Activated naive CD8-positive, alpha-beta T cell treated with anti-CD3 and anti-CD28 coated beads for 36 hours (primary cell): ENCODE measurements at places on chromosomes 12 and 14. TPM values are rescaled to one million over a fixed set of nuclear protein-coding genes. Genes with fewer than 3 reads are reported as not detected.

DNA sequence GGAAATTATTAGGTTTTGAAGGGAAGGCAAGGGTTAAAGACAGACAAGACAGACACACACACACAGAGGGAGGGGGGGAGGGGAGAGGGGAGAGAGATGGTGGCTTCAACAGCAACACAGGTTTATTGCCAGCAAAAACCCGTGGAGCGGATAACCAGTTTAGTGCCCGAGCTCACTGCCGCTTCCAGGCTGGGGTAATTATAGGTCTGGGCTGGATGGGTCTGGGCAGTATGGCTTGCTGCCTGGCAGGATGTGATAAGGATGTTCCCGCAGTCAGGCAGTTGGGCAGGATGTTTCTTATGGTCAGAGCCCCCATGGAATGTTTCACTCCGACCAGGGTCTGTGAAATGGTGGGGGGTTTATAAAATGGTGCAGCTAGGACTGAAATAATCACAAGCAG lies 4.4 kb upstream of the TDRD9 start:
- DNase-seq, result no peak

DNA sequence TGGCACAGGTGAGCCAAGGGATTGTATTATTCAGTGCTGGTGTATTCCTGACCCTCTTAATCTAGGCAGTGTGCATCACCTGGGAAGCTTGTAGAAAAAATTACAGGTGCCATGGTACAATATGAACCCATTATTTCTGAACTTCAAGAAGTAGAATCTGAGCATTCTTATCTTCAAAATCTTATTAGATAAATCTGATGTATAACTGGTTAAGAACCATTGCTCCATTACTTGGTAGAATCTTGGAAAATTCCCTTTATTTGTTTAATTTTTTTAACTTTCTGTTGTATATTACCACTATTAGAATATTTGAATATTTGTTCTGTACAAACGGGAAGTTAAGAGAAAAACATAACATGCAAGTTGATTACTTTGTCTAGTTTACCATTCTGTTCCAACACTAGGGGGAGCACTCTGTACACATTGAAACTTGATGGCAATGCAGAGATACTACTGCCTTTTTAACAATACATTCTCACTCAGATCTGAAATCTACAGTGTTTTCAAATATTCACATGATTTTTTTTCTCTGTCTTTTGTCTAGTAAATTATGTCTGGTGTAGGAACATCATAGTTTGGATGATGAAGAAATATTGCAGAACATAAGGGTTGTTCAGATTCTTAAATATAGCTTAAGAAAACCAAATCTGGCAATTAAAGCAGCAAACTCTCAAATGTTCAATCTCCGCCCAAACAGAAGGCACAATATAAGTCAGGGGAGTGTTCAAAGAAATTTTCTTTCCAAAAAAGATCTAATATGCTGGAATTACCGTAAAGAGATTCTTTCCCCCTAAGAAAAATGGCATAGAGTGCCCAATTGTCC lies 196.6 kb downstream of the PCNX1 start:
- DNase-seq, result no peak

DNA sequence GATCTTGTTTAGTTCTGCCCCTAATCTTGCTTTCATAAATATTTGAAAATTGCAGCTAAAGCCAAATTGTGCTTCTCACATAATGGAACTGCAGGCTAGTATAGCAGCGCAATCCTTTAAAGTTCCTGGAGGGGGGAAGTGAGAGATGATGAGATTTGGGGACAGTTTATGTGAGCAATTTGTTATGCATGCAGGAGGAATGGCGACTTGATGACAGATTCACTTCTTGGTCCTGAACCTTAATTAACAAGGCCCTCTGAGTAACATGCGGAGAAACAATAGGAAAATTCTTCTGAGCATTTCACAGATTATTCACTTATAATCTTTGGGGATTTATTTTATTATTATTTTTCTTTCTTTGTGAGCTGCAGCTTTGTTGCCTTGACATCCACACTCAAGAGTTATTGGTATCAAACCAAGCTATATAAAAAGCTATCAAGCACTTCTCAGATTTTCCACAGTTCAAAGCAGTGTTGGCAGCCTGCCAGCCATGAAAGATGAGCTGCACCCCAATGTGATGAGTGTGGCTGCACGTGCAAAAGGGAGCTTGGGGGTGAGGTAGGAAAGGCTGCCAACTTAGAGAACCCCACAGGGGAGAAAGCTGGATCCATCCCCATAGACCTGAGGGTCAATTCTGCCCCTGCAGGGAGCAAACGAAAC lies 1662.2 kb upstream of the FLRT2 start:
- DNase-seq, result no peak

GRCh38 chr14:28570391-28570790 lies 196.2 kb upstream of the FOXG1 start:
- no peak for DNase-seq

GRCh38 chr12:41202051-41202450 lies 13.9 kb downstream of the PDZRN4 start:
- no peak for DNase-seq

- DNase-seq, result peak; percentile 12
These were observed 41.6 kb upstream of the CAPRIN2 start for GRCh38 chr12:30796313-30796780.

- no peak for DNase-seq
These were observed 352.4 kb upstream of the MGAT4C start for GRCh38 chr12:86608638-86609037.

GRCh38 chr14:76236172-76237130 lies 84.7 kb downstream of the GPATCH2L start:
- DNase-seq, result no peak

DNA sequence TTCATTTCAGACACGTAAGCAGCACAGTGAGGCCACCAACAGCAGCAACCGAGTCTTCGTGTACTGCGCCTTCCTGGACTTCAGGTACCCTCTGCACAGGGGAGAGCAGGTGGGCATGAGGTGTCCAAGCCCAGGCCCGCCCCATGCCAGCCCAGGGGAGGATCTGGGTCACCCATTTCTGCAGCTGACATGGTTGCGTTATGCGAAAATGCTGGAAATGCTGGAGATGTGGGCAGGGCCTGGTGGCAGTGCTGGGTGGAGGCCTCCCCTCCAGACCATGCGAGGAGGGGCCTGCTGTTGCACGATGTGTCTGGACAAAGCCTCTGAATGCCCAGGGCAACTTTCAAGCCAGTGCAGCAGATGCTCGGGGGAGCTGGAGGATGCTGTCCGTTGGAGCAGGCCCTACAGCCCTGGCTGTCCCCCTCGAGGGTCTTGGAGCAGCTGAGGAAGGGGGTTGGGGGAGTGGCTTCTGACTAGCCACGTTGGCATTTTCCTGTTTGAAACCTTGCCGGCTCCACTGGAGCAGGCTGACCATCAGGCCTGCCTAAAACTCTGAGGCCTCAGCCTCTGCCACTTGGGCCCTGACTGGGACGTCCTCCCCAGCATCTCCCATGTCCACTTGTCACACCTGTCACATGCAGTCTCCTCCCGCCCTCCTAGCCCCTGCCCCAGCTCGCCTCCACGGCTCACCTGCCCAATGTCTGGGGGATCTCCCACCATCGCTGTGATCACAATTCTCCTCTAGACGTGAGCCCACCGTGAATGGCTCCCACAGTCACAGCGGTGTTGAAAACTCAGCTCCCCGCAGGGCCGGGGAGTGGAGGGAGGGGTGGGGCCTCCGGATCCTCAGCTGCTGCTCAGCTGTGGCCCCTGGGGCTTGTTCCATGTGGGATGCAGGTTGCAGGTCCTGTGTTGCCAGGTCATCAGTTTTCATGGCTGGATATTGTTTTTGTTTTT lies 123.4 kb downstream of the ADGRD1 start:
- DNase-seq, result no peak

GRCh38 chr12:11917501-11917900 lies 153.2 kb upstream of the BCL2L14 start:
- no peak for DNase-seq

DNA sequence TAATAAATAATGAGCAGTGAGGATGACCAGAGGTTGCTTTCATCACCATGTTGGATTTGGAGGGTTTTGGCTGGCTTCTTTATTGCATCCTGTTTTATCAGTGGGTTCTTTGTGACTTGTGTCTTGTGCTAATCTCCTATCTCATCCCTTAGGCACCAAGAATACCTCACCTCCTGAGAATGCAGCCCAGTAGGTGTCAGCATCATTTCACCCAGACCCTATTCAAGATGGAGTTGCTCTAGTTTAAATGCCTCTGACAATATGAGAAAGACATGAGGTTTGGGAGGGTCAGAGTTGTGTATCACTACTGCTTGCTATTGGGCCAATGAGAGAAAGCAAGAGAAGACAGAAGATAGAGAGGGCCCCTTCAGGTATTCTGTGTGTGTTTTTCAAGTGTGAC lies 592.2 kb downstream of the ETNK1 start:
- no peak for DNase-seq

DNA sequence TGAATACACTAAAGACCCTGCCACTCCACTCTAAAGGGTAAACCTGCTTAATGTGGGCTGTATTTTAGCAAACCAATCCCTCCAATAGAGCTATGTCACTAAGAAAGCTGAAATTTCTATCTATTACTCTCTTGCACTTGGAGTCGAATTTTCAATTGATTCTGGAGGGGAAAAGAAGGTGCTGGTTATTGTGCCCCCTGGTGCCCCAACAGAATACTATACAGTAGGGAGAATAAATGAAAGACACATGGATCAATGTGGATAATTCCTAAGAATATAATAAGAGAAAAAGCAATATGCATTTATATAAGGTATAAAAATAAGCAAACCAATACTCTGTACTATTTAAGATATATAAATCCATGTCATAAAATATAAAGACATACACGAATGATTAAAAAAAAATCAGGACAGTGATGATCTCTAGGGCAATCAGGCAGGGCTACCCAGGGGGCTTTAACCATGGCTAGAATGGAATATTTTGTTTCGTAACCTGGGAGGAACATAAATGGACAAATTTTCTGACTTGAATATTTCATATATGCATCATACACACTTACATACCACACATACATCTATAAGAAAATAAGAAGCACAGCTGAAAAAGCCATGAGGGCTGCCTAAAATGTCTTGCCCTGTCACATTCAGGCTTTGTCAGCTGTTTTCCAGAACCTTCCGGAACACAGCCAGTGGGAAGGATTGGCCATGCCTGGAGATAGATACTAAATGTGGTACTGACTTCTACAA lies 54.4 kb downstream of the EFCAB11 start:
- no peak for DNase-seq

GRCh38 chr12:62599854-62600437 lies 133.3 kb downstream of the MON2 start:
- DNase-seq, result no peak

- DNase-seq, result no peak
These were observed 23.1 kb downstream of the ABCB9 start for GRCh38 chr12:122943196-122943595.

DNA sequence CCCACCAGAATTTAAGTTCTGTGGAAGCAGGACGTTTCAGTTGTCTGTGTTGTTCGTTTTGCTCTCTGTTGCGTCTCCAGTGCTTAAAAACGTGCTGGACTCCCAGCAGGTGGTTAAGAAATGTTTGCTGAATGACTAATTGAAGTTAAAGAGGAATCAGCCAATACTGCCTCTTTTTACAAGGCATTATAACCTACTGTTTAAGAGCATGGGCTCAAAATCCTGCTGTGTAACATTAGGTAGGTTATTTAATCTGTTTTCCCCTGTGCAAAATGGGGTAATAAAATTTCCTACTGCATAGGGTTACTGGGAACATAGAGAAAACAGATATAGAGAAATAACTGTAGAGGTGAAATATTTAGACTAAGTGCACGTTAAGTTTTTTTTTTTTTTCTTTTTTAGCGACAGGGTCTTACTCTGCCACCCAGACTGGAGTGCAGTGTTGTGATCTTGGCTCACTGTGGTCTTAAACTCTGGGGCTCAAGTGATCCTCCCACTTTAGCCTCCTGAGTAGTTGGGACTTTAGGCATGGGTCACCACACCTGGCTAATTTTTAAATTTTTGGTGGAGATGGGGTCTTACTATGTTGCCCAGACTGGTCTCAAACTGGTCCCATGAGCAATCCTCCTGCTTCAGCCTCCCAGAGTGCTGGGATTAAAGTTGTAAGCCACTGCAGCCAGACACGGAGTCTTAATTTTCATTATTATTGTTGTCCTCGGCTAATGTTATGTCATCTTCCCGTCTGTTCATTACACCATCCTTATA lies 139.4 kb upstream of the PRICKLE1 start:
- DNase-seq, result no peak

LRTM2 gene
- not detected for total RNA-seq

AQP2 gene
- not detected for total RNA-seq

KRT75 gene
- not detected for total RNA-seq

SERPINA9 gene
- not detected for total RNA-seq

CD163L1 gene
- not detected for total RNA-seq

GPR68 gene
- total RNA-seq, result 14.4 TPM

CIROP gene
- not detected for total RNA-seq

MORN3 gene
- total RNA-seq, result 1.8 TPM
